Muscle of arm (tissue), 14 donors: ENCODE measurements at places on chromosomes 11 and 22. TPM values are rescaled to one million over a fixed set of nuclear protein-coding genes. Genes with fewer than 3 reads are reported as not detected.
A peak's percentile ranks its signal among the peaks of the same experiment; 100 is the strongest.

- DNase-seq, result no peak
These were observed 32.4 kb downstream of the SPECC1L start for GRCh38 chr22:24303007-24303406.

GRCh38 chr11:77231800-77232199, 69.7 kb downstream of the GDPD4 start:
- DNase-seq, result no peak

GRCh38 chr11:94666792-94667721, 99.9 kb downstream of the PIWIL4 start:
- no peak for DNase-seq

DNA sequence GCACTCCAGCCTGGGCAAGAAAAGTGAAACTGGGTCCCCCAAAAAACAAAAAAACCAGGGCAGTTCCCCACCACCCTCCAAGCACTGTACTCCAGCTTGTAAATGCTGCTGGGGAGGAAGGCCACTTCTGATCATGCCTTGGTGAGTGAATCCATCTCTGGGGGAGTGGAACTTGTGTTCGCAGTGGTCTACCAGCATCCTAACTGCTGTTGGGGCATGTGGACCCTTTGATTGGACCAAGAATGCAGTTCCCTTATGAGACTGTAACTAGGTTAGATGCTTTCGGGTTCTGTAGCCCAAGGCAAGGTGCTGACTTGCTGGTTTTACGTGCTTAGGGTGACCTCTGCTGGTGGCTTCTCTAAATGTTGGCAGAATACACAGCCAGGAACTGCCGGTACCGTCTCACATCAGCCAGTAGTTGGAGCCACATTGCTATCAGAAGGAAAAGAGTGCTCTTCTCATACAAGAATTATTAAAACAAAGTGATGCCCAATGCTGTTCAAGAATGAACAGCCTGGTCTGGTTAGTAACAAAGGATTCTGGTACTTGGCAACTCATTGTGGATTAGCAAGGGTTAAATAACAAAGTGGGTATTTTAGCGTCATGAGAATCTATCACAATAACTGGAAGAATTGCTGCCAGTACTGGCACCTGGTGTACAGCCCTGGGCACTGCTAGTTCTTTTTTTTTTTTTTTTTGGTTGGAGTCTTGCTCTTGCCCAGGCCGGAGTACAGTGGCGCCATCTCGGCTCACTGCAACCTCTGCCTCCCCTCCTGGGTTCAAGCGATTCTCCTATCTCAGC, 13.0 kb downstream of the EIF1AD start:
- peak; percentile 95 for DNase-seq

DHCR7 gene
- polyA plus RNA-seq, result 10.6 TPM

DNA sequence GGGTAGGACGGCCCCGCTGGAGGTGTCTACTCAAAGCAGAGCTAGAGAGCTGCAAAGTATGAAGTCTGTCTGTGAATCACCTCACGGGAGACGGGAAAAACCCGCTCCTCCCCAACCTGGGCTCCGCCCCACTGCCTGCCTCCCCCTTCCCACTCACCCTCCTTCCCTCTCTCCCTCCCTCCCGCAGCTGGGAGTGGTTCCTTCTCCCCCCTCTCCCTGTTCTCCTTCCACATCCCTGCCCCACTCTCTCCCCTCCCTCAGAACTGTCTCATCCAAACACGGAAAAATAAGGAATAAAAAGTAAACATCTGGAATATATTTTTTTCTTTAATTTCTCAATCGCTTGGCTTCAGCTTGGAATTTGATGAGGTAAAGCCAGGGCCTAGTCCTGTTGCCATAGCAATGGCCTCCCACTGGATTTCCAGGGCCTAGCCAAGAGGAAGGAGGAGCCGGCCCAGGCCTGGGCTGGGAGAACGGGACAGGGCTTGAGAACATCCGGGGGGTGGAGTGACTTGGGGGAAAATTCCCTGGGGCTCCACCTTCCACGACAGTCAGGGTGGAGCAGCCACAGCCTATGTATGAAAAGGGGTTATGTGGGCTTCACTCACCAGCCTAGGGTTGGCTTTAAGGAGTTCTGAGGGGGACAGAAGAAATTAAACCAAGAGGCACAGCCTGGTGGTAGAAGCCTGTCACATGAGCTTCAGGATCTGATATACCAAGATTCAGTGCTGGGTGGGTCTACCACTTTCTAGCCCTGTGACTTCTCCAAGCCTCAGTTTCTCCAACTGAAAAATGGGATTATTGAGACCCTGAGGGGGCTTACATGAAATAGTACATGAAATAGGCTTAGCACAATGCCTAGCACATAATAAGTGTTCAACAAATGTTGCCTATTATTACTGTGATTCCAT, 2.2 kb downstream of the TNKS1BP1 start:
- peak; percentile 96 for DNase-seq

DNA sequence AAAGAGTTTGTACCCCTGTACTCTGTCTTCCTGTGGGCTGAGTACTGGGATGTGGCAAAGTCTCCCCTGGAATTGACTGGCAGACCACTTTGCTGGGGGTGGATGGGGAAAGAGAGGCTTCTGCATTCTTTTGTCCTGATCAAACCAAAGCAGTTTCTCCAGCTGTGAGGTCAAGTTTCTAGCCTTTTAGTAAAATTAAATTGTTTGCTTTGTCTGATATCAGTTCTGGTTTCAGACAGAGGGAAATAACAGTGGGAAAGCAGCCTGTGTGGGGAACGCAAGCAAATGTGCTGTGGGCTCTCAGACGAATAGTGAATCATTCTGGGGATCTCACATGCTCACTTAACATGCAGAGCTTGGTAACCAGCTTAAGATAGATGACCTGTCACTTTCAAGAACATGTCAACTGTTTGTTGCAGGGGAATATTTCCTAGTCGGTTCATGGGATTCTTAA, 151.6 kb downstream of the FAT3 start:
- no peak for DNase-seq

- no peak for DNase-seq
These were observed 39.0 kb downstream of the WNT7B start for GRCh38 chr22:45937960-45938359.

- DNase-seq, result no peak
These were observed 35.1 kb downstream of the APOL1 start for GRCh38 chr22:36287881-36288515.

MISFA gene
- not detected for polyA plus RNA-seq

DNA sequence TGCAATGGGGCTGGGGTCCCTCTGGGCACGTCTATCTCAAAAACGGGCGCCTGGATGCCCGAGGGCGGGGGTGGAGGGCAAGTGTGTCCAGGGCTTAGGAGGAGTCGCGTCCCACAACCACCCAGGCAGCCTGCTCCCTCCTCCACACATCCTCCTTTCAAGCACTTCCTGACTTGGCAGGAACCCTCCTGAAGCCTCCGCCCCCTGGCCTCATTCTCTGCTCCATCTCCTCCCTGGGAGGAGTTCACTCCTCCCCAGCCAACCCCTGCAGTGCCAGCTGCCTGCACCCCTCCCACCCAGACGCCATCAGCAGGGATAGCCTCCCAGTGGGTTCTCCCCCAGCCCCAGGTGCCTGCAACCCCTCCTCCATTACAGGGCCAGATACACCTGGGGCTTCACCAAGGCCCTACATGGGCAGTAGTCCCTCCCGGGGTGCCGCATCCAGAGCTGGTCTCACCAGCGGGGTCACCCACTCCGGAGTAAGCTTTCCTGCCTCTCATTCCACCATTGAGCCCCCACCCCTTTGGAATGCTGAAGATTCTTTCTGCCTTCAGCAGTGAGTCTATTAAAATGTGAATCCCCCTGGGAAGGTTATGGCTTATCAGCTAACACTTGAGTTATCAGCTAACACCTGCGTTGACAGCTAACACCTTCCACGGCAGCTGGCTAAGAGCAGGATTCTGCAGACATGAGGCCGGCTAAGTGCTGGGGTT, 24.4 kb downstream of the RTN4R start:
- DNase-seq, result peak; percentile 84

GRCh38 chr22:30701872-30702271, 7.2 kb downstream of the OSBP2 start:
- no peak for DNase-seq

- DNase-seq, result no peak
These were observed 3.3 kb downstream of the A4GALT start for GRCh38 chr22:42717197-42717928.

- DNase-seq, result peak; percentile 53
These were observed 1.3 kb downstream of the WEE1 start for GRCh38 chr11:9574622-9575259.

RIMBP3C gene
- polyA plus RNA-seq, result 0.40 TPM

DNA sequence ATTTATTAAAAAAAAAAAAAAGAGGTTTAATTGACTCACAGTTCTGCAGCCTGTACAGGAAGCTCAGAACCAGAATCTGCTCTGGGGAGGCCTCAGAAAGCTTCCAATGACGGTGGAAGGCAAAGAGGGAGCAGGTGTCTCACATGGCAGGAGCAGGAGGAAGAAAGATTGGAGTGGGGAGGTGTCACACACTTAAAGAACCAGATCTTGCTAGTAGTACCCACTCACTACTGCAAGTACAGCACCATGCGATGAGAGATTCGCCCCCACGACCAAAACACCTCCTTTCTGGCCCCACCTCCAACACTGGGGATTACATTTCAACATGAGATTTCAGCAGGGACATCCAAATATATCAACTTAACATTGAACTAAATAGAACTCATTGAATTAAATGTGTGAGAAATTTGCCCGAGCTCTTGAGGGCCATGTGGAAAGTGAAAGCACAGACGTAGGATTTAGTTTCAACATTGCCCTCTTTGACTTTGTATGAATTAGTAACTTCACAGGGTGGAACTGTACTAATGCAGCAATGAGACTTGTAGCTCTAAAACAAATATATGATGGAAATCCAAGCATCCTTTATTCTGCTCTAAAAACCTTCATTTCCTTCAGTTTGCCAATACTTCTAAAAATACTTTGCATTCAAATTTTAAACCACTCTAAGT, 628.2 kb downstream of the FAM181B start:
- no peak for DNase-seq

DNA sequence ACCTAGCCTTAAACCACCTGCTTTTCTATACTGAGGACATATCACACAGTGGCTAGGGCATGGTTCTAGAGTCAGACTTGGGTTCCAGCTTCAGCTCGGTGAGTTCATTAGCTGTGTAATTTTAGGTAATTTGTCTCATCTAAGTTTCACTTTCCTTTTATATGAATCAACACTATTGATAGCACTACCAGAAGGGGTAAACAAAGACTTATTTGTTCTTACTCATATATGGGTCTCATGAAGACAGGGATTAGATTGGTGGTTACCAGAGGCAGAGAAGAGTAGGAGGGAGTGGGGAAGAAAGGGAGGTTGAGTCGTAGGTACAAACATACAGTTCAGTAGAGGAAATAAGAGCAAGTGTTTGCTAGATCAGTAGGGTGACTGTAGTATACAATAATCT, 924.7 kb downstream of the OPCML start:
- no peak for DNase-seq

GRCh38 chr22:18044548-18045271, 20.3 kb upstream of the MICAL3 start:
- DNase-seq, result no peak

DNA sequence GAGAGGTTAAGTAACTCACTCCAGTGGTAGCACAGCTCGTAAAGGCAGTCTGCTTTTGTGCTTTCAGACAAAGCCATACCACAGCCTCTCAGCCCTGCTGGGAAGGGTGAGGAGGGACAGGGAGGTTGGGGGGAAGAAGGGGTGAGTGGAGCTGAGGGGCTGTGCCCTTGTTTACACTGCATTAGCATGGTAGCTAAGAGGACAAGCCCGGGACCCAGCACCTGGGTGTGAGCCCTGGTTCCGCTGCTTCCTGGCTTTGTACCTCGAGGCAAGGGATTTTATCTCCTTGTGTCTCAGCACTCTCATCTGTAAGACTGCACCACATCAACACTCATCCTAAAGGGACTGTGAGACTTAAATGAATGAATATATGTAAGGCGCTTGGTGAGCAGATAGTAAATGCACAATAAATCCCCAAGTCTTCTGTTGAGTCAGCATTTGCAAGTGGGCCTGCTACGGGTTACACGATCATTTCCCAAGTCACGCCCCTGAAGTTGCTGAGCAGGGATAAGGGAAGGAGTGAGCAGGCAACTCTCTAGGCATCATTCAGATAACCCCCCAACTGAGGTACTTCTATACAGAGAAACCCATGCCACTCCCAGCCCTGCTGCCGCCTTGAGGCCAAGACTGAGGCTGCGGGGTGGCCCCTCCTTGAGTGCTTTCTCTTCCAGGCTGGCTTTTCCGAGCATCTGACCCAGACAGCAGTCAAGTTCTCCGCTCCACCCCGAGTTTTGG, 7.5 kb downstream of the RASD2 start:
- DNase-seq, result no peak

DNA sequence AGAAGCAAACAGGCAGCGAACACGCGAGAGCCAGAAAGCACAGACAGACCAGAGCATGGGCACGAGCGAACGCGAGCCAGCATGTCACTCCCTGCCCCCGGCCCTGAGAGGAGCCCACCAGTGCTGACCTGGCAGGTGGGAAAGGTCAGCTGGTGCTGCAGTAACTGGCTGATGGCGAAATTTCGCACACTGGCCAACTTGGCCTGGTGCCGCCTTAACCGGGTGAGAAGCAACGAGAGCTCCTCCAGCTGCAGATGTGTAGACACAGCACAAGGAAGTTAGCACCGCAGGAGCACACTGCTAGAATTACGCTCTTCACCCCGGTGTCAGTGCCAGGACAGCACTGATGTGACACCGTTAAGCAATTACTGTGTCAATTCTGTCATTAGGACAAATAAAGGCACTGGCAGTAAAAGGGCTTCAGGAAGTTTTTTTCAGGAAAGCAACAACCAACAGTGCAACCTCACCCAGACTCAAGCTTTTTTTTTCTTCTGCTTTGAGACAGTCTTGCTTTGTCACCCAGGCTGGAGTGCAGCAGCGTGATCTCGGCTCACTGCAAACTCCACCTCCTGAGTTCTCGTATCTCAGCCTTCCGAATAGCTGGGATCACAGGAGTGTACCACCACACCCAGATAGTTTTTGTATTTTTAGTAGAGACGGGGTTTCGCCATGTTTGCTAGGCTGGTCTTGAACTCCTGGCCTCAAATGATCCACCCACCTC, 76.8 kb downstream of the C11orf58 start:
- DNase-seq, result peak; percentile 51

DNA sequence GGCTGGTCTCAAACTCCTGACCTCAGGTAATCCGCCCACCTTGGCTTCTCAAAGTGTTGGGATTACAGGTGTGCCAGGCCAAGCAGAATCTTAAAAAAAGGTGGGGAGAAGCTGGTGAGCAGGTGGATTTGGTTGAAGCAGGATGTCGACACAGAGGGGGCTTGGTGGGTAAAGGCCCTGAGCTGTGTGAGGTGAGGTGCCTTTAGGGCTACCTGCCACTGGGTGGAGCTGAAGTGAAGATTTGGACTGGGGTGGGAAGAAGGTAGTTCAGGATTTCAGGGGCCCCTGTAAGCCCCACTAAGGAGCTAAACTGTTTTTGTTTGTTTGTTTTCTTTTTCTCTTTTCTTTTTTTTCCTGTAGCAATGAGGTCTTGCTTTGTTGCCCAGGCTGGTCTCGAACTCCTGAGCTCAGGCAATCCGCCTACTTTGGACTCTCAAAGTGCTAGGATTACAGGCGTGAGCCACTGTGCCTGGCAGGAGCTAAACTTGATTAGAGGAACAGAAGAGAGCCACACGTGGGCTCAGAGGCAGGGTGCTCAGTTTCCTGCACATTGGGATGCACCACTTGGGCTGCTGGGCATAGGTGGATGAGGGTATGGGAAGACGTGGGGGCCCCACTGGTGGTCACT, 6.0 kb downstream of the P2RX6 start:
- DNase-seq, result no peak

CDC42EP1 gene
- polyA plus RNA-seq, result 28.5 TPM
